ENCODE measurements at places on chromosomes 11 and 22.

DNA sequence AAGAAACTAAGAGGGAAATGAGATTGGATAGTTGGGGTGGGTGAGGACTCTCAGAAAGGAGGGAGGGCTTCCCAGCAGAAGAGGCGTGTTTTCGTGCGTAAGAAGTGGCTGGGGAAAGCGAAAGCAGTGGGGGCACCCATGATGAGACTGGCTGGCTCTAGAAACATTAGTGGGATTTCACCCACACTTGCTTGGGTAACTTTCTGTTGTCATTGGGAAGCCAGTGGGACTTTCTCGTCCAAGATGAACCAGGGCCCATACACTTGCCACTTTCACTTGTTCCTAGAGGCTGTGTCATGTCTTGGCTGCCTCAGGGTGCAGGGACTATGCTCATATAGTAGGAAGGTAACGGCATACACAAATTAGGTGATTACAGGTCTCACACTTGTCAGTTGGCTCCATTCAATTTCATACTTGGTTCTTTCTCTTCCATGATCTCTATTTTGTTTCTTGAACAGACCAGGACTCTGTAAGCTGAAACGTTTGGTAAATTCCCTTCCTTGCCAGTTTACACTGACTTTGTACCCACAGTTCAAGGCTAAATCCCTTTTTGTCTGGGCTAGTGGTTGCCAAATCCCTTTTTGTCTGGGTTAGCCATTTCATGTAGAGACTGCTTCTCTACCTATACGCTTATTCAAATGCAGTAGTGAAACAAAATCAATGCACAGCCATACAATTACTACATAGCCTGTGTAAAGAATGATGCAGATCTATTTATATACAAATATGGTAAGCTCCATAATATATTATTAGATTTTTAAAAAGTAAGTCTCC, 42.0 kb upstream of the CXCR5 start:
- DNase-seq = no peak

GRCh38 chr11:129733981-129734380, 81.7 kb upstream of the TMEM45B start:
- no peak for DNase-seq

- DNase-seq = no peak
These were observed 109.6 kb downstream of the TRIM29 start for GRCh38 chr11:120028181-120028896.

DNA sequence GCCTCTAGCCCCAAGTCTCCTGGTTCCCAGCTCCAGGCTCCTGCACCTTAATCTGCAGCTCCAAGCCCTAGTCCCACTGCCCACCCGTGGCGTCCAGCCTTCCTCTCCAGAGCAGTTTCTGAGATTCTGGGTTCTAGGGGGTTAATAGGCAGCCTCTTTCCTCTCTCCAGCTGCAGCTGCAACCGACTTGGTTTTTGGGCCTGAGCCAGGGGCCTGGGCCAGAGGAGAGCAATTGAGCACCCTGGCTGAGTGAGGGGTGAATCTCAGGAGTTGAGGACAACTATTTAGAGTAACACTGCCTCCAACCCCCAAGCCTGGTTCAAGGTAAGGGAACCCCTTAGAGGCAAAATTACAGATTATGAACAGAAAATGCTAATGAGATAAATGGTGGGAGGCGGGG, 9.0 kb upstream of the CHRM1 start:
- DNase-seq = no peak

DNA sequence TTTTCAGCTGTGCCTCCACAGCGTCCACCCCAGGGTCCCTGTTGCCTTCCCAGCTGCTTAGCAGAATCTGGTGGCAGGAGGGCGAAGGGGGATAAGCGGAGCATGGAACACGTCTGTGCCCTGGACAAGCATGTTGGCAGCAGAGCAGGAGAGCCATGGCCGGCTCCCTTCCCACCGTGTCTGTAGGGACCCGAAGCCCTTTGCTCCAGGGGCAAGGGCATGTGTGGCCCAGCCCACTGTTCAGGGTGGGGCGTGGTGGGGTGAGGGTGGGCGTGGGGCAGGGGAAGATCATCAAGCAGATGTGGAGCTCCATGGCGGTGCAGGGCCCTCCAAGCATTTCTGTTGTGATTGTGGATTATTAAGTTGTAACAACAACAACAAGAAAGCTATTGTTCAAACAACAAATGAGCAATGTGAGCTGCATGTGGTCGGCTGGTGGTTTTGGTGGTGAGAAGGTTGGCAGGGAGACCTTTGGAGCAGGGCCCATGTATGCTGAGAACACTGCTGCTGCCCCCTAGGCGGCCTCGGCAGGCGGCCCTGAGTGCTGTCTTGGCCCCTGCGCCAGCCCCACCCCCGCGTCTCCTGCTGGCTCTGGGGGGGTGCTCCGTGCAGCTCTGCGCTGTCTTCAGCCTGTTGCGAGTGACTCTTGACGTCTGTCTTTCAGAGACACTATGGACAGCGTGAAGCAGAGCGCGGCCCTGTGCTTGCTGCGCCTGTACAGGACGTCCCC, 50.9 kb downstream of the AP2A2 start:
- no peak for DNase-seq

DNA sequence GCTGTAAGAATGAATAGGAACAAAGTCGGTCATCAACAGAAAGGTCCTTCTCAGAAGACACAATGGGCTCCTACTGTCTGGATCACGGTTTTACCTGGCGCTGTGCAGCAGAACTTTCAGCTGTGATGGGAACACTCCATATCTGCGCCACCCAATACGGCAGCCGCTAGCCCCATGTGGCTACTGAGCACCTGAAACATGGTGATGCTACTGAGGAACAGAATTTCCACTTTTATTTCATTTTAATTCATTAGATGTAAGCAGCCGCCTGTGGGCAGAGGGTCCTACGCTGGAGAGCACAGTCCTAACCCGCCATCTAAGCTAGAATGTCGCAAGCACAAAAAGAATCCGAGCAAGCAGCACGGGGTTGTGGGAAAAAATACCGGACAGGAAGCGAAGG, 2.7 kb downstream of the SULT4A1 start:
- DNase-seq = no peak

DNA sequence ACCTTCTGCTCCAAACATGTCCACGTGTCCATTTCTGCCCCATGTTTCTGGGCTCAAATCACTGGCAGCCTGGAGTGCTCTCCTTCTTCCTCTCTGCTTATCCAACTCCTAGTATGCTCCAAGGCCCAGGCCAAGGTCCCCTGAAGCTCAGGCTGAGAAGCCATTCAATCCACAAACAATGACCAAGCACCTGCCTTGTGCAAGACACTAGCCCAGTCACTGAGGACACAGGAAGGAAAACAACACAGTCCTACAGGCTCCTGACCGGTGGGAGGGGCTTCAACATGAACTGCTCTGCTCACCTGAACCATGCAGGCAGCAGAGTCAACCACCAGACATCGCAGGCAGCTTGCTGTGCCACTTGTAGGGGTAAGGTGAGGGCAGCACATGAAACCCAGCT, 93.6 kb downstream of the RPL27A start:
- DNase-seq = no peak

GRCh38 chr11:133984828-133985227, 28.1 kb upstream of the IGSF9B start:
- no peak for DNase-seq

DNA sequence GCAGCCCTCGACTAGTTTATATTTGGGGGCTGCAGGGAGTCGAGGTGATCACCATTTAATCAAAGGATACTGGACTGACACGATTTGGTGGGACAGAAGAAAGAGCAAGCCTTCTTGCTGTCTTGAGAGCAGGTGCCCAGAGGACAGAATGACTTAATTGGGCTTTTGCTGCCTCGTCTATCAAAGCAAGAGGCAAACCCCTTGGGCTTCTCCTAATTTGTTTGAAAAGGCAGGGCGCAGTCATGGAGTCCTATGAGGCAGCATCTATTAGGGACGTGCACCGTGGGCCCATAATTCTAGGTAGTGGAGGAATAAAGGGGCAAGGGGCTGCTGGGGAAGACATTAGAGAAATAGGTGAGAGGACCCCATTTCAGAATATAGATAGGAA, 1411.3 kb downstream of the TBC1D22A start:
- no peak for DNase-seq

- no peak for DNase-seq
These were observed 5.5 kb upstream of the TECTA start for GRCh38 chr11:121095561-121095960.

DNA sequence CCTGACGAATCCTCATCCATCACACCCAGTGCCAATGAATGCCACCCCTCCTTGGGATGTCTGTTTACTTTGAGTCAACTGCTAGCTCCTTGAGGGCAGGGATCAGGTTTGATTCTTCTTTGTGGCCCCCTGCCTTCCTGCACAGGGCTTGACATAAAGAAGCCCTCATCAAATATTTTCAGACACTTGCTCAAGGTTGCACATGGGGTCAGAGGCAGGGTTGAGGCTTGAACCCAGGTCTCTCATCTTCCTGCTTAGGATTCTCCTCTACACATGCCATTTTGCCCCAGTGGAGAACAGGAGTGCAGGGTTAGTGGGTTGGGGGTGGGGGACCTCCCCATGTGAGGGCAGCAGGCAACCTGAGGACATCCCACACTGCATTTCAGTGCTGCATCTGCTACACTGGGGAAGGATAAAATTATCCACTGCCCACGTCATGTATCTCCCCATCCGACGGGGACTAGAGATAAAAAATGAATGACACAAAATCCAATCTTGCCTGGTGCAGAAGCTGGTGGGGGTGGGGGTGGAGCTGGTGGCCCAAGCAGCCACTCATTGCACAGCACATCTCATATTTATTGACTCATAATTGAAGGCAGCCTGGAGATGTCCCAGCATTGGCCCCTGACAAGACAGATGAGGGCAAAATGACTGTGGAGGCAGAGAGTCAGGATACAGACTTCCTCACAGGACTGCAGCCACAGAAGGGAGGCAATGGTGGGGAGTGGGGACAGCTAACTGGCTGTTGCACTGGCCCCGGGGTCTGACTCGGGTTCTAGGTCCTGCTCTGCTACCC, 41.3 kb downstream of the NEU3 start:
- DNase-seq = no peak

GRCh38 chr22:44391015-44391414, 78.3 kb upstream of the SHISAL1 start:
- DNase-seq = no peak

- DNase-seq = peak; percentile 80
These were observed 33.9 kb downstream of the LMO2 start for GRCh38 chr11:33857933-33858371.

DNA sequence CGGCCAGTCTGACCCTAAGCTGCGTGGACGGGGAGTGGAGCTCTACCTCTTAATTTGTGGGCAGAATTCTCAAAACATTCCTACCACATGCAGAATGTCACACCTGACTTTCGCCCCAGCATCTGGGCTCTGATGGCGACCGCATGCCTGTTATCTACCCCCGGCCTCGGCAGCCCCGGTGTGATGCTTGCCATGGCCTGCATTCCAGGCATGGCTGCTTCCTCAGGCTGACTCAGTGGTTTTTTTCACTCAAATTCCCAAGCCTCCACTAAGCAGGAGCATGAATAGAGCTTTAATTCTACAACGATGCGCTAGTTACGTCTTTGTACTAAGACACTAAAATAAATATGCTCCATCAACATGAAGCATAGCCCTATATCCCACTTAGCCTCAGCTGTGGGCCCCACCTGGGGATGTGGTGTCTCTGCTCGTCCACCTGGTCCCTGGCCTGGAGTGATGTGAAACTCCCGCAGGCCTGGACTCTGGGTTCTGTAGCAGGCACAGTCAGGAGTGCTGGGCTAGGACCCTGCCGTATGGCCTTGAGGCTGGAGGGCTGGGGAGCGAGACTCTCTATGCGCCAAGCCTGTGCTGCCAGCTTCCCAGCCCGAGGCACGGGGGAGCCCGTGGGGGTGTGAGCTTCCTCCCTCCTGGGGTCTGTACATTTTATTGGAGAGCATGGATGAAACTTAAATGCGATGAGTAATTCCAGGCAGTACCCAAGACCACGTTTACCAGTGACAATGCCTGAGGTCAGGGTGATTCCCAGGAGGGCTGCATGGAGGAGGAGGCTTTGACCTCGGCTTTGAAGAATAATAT, 153.2 kb downstream of the CTTN start:
- no peak for DNase-seq

DNA sequence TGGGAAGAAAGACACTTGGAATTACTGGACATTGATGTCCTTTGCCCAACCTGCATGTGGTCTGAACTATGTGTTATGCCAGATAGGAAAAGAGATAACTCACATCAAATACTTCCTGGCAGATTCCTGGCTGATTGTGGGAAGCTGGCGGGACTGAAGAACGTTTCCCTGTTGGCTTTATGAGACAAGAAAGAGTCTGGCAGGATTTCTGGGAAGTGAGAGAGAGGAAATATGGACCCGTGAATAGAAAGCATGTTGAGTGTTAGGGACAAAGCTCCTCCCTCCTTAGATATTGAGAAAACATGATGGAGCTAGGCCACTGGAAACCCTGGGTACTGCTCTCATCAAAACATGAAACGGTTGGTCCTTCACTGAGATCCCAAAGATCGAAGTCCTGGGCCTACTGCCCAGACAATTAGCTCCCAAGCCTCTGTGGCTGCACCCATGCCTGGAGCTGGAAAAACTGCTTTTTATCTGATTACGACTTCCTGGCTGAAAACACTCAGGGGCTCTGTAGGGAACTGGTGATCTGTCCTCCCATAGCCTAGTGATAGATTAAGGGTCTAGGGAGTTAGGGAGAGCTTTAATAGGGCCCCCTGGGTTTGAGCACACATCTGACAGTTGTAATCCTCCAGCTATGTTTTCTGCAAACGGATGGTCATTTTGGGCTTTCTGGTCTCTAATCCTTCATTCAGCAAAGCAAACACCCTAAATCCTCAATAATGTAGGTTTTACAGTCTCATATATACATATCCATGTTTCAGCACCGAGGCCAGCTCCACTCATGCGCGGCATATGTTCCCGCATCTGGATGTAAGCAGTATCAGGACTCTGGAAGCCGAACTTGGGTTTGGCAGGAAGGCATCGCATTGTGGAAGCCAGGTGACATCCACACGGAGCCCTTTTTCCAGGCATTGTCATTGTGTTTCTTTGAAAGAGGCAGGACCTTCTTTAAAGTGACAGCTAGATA, 6.1 kb upstream of the B3GAT1 start:
- DNase-seq = no peak

DNA sequence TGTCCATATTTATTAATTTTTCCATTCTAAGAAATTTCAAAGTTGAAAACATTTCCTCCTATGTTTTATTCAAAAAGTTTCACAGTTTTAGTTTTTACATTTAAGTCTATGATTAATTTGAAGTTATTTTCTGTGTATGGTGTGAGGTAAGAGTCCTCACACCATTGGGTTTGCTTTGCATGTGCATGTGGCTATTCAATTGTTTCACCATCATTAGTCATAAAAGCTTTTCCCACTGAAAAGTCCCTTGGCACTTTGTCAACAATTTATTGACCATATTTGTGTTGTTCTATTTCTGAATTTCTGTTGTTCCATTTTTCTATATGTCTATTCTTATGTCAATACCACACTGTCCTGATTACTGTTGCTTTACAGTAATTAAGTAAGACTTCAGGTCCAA, 186.5 kb downstream of the KIF18A start:
- DNase-seq = no peak

GRCh38 chr22:43516996-43517635, 105.3 kb downstream of the MPPED1 start:
- no peak for DNase-seq
